ENCODE measurements at places on chromosomes 2 and 18.
A peak's percentile ranks its signal among the peaks of the same experiment; 100 is the strongest.

GRCh38 chr2:68800027-68800401, 65.4 kb downstream of the ARHGAP25 start:
- DNase-seq = no peak

DNA sequence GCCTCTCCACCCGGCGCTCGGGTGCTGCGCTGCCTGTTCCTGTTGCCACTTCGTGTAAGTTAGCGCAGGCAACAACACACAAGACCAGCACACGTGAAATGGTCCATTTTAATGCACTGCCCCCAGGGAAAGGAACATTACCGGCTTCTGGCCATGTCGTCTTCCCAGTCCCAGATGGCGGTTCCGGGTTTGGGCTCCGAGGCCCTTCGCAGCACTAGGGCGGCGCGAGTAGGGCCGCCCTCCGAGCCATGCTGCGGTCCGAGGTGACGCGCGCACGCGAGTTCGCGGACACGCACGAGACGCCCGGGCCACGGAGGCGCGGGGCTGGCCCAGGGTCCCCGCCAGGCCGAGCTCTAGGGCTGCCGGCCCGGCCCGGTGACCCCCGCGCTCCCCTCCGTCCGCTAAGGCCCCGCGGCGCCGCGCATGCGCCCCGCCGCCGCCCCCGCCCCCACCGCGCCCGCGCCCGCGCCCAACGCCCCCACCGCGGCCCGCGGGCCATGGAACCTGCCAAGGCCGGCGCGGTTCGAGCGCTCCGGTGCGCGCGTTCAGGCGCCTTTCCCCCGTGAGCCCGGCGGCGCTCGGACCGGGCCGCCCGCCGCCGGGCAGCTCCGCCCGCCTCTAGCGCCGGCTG, 367 bp upstream of the ZNF236 start:
- peak; percentile 56 for DNase-seq

GRCh38 chr2:28511871-28512606, 16.2 kb downstream of the PLB1 start:
- DNase-seq = no peak

GRCh38 chr2:134315471-134315870, 61.6 kb downstream of the MGAT5 start:
- no peak for DNase-seq

GRCh38 chr2:30404319-30405259, 42.5 kb upstream of the LCLAT1 start:
- DNase-seq = no peak

DNA sequence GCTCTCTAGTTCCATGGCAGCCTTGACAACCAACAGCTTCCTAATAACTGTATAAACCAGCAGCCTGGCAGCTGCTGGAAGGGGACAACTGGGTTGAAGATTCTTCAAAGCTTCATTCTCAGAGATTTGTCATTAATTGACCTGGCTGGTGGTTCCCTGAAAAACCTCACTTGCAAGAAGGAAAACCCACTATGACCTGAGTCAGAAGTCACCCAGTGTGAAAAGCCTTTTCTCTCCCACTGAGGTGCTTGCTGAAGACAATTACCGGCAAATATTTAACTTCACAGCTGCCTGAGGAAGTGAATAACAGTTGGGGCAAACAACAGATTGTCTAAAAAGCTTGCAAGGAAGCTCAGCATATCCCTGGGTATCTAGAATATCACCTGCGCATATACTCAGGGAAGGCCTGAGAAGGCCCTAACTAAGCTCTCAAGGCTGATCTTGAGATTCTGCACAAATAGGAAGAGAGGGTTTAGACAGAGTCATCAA, 49.9 kb downstream of the CRACDL start:
- DNase-seq = no peak

GRCh38 chr2:20917719-20918572, 95.0 kb upstream of the LDAH start:
- DNase-seq = no peak

- DNase-seq = no peak
Measured at GRCh38 chr18:74251297-74252038, 40.3 kb downstream of the CYB5A start.

GRCh38 chr18:26843760-26844159, 21.7 kb downstream of the AQP4 start:
- DNase-seq = no peak

GRCh38 chr2:239260546-239261327, 140.1 kb downstream of the HDAC4 start:
- no peak for DNase-seq

- no peak for DNase-seq
Measured at GRCh38 chr2:202017940-202018339, 15.7 kb upstream of the FZD7 start.

DNA sequence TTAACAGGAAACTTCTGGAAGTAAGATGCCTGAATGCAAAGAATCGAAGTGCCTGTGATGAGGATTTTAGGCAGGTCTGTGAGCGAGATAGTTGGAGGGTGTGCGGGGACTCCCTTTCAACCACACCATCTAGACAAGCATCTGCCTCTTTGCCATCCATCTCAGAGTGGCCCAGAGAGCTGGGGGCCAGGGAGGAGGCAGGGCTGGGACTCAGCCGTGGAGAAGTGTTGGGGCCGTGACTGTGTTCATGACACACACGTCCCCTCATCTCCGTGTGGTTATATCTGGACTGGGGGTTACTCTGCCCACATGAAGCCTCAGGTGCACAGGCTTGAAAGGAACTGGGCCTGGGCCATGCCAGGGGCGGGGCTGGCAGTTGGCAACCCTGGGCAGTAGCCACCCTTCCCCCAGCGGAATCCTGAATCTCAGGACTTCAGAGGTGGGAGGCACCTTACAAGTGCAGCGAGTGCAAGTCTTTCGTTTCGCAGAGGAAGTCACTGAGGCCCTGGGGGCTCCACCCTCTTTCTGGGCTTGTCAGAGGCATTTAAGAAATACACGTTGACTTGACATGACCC, 112.5 kb downstream of the SLC4A3 start:
- no peak for DNase-seq

DNA sequence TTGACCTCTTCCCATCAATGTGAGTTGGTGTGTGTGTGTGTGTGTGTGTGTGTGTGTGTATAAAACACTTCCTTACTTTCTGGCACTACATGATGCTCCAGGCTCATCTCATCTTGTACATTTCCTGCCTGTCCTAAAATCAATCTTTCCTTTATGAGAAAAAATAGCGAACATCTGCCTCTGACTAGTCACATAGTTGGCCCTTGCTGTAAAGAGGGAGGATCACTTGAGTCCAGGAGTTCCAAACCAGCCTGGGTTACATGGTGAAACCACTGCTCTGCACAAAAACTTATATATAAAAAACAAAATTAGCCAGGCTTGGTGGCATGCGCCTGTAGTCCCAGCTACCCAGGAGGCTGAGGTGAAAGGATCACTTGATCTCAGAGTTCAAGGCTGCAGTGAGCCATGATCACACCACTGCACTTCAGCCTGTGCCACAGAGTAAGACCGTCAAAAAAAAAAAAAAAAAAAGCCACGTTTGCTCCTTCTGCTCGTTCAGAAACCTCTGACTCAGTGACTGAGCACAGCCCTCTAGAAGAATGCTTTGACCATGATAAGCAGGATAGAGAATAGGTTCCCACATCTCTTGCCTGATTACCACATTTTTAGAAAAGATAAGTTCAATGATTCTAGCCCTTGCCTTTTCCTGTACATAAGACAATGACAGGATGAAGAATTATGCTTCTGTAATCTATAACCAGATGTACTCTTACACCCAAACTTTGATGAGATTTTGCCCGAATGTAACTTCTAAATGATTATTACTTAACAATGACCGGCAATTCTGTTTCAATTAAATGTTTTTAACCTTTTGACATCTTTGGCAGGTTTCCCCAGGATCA, 45.2 kb upstream of the ST3GAL5 start:
- DNase-seq = no peak

GRCh38 chr2:72847534-72848315, 21.9 kb upstream of the EXOC6B start:
- no peak for DNase-seq

DNA sequence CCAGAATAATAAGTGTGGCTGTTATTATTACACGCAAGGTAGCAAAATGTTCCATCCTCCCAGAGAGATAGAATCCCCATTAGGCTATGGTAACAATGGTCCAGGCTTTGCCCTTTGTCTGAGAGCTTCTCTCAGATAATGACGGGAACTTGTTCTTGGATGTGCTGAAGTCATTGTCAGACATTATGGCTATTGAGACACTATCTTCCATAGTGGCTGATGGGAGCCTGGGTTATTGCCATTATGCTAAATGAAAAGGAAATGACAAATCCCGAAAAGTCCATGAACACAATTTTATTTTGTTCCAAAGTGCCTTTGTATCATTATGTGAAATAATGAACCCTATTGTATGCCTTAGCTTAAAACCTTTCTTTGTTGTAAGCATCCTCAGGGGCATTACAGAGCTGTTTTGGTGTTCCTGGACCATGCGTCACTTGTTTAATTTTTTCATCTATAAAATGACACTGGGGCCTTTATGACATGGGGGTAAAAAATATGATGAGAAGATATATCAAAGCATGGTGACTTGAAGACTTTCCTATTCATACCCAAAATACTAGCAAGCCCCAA, 218.5 kb downstream of the KCNS3 start:
- DNase-seq = no peak

- DNase-seq = no peak
Measured at GRCh38 chr18:35050028-35050546, 8.9 kb downstream of the MAPRE2 start.

DNA sequence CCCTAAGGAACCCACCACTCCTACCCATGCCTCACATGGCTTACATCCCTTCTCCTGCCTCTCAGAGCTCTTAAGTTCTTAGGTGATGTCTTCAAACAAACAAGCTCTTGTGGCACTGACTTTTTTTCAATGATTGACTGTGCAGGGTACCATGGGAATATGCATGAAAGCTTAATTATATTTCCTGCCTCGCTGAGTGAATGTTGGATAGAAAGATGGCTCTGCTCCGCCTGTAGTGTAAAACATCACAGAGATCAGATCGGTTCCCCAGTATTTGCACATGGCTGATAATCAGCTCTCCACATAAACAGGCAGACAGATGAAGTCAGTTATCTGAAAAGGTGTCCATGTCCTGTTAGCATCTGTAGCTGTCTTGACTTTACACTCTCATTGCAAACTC, 820.8 kb downstream of the TDRD15 start:
- DNase-seq = no peak

DNA sequence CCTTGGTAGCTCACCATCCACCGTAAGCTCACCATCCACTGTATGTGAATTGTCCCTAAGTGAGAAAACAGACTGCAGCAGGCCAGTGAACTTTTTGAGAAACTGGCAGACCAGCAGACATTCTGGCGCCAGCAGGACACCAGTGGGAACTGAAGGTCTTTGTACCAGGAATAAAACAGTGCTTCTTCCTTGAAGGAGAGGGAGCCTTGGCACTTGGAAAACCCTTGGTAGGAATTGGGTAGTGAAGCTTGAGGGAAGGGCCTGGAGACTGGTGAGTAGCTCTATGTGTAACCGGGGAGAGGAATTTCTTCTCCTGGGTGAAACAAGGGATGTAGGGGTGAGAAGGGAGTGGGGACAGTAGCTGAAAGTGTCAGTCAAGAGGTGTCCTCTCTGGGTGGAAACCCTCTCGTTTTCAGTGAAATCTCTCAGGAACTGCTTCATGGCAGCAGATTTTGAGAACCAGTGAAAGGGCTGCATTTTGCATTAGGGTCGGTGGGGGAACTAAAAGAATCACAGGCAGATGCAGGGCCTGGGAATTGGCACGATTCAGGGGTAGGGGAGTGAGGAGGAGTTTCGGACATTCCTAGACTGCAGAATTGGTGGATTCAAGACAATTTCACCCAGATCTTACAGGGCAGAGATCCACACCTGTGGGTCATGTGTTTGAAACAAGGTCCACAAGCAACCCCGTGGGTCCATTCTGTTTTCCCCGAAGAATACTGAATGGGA, 131.5 kb upstream of the DLX2 start:
- DNase-seq = no peak

GRCh38 chr2:212344131-212344530, 194.5 kb downstream of the ERBB4 start:
- DNase-seq = no peak

GRCh38 chr2:27723372-27724144, 48.0 kb upstream of the MRPL33 start:
- no peak for DNase-seq

- DNase-seq = no peak
Measured at GRCh38 chr2:150303281-150303680, 184.2 kb downstream of the RND3 start.

DNA sequence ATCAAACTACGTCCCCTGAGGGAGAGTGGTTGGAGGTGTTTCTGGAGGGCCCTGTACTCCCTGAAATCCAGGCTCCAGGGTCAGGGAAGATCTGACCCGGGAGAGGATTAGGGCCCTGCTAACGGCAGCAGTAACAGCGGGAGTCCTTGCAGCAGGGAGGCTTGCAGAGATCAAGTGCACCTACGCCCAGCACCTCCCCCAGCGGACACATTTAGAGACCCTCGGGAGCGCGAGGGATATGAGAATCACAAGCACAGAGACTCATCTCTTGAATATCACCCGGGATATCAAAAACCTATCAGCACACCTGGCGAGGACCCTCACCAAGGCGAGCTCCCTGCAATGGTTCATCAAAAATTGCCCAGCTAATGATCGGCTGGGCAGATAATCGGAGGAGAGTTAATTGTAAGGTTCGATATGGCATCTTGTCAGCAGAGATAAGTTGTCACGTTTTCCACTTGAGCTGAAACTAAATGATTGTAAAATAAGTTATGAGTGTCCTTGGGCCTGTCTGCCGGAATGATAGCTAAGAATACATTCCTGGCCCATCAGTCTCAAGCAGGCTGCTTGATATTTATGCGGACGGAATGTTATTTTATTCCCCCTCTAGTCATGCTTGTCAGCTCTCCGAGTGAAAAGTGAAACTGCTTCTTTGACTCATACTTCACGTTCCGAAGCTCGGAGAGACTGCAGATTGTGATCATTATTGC, 209.8 kb downstream of the GBX2 start:
- no peak for DNase-seq

DNA sequence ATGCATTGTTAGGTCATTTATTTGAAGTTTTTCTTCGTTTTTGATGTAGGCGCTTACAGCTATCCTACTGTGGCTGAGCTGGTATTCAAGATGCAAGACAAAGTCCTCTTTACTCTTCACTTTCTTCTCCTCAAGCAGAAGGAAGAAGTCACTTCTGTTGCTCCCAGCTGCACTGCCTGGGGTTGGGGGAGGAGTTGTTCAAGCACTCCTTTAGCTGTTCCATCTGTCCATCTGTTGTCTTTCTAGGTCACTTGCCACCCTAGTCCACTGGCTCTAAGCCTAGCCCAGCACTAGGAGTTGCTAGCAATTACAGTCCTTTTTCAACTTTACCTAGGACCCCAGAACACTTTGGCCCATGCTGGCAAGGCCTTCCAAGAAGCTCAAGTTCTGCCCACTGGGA, 200.6 kb upstream of the RBMS1 start:
- DNase-seq = no peak

GRCh38 chr18:72846736-72847533, 20.9 kb downstream of the NETO1 start:
- no peak for DNase-seq

GRCh38 chr18:37778417-37779165, 213.0 kb upstream of the CELF4 start:
- DNase-seq = no peak

- DNase-seq = no peak
Measured at GRCh38 chr2:237650455-237650850, 23.1 kb downstream of the LRRFIP1 start.
